Activated T-cell treated with anti-CD3 and anti-CD28 coated beads, Interleukin-2, amount 50 U/mL, for 48 hours (primary cell): ENCODE measurements at places on chromosomes 5 and 9.

- DNase-seq: no peak
Measured at GRCh38 chr5:102532123-102532522, 33.3 kb upstream of the SLCO6A1 start.

GRCh38 chr5:52893105-52893504 is 96.0 kb upstream of the ITGA2 start:
- no peak for DNase-seq

DNA sequence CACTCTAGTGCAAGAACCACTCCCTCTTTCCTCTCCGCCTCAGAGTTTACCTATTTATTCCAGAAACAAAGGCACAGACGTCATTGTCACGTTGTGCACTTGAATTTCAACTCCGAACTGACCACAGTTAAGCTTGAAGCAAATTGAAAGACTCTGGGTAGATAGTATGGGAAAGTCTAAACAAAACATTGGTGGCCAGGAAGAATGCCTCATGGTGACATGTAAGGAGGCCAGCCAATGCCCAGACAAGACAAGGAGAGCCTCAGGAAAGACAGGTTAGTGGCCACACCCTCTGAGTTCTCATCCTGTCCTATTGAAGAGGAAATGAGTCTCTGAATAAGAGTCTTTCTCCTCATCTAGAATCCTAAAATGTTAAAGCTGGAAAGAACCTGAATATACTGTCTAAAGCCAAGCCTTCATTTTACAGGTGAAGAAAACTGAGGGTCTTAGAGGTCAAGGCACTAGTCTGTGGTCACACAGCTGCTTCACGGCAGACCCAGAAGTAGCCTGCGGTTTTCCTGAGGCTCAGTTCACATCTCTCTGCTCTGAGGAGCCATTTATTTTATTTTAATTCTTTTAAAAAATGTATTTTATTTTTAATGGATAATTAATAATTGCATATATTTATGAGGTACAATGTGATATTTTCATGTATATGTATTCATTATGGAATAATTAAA is 30.2 kb downstream of the ZFAND5 start:
- DNase-seq: no peak

DNA sequence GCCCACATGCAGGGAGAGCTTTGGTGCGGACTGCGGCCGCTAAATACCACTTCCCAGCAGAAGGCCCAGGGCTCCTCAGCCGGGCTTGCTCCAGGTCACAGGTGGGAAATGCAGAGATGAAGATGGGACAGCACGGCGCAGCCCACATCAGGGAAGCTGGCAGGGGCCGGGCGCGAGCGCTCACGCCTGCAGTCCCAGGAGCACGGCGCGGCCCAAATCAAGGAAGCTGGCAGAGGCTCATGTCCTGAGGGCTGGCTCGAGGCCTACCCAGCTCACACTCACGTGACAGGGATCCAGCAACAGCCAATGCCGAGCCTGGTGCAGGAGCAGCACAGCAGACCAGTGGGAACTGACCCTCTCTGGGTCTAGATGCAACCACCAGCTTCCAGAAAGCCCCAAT is 16.3 kb downstream of the LPCAT1 start:
- DNase-seq: no peak

DNA sequence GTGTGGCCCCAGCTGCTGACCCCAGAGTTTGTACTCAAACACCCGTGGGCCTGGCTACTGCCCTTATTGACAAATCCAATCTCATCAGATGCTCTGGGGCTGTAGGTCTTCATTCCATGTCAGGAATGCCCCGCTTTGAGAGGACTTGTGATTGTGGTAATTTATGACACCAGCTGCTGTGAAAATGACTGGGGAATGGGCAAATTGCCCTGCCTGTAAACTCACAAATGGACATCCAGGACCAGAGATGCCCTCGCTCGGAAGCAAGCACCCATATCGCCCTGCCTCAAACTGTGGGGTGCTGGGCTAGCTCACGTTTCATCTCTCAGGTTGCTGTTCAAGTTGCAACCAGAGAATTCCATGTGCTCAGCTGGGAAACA is 225.9 kb upstream of the MAP3K1 start:
- no peak for DNase-seq

DNA sequence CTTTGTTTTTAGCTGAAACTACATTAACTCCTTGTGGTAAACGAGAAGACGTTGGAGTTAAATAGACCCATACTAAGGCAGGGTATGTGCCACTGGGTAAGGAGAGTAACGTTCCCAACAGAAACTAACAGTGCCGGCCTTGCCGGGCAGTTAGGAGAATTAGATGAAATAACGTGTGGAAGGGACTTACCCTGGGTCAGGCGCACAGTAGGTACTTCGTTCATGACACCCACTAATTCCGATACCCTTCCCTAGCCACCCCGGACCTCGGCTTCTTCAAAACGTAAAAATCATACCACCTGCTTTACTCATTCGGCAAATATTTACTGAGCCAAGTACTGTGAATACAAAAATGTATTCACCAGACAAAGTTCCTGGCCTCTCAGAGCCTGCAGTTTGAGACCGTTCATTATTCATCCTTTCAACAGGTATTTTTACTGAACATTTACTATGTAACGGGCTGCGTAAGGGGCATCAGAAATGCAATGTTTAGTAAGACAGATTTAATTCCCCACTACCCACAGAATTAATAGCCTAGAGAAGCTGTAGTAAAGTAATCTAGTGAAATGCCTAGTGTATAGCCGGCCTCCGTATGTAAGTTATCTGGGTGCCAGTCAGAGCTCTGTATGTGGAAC is 3.2 kb upstream of the SMIM23 start:
- DNase-seq: no peak

- no peak for DNase-seq
Measured at GRCh38 chr5:154291917-154292316, 101.4 kb downstream of the GALNT10 start.

DNA sequence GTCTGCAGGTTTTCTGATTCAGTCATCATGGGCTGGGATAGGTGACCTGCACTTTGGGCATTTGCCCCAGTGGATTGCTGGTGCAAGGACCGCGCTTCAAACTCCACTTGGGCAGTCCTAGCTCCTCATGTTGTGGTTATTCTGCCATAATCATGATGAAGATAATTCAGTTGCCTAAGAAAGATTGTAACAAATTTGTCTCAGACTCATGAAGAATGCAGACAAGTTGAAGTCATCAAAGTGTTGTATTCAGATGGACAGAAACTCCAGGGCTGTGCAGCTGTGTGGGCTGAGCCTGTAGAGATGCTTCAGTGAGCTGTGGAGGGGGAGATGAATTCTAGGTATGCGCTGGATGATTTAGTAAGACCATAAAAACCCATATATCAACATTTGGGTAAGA is 38.5 kb downstream of the TARS1 start:
- DNase-seq: no peak

DNA sequence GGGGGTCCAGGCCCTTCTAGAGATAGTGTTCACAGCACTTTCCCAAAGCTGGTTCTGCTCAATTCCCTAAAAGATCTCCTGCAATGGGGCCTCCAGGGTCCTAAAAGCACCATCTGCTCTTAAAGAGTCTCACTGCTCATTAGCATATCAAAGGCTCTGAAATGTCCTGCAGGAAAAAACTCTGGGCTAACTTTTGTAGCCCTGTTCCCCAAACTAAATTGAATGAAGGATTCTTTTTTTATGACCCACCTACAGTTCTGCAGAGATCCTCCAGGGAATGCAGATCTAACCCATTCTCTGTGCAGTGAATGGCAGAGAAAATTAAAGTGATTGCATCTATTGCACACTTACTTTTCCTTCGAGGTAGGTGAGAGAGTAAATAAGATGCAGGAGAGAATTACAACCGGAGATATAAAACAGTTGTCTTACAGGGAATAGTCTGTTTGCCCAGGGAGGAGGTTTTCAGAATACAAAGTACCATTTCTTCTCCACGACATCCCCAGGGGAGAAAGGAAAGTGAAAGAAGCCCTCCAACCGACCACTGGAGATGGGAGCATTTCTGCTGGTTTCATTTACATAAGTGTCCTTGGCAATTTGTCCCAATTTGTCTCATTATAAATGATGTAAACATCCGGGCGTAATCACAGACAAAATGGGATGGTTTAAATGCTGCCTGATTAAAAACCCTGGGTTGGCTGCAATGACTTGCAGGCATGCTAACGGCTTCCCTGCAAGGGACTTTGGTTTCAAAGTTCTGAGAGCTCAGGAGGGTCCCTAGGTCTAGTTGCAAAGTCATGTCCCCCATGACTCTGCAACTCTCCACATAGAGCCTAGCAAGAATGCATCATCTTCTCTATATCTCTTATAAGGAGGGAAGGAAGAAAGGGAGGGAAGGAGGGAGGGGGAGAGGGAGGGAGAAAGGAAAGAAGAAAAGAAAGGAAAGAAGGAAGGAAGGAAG is 114.0 kb downstream of the KCNIP1 start:
- no peak for DNase-seq

GRCh38 chr9:21679432-21679831 is 123.0 kb upstream of the MTAP start:
- no peak for DNase-seq

- no peak for DNase-seq
Measured at GRCh38 chr5:173752653-173753052, 135.5 kb upstream of the CPEB4 start.

DNA sequence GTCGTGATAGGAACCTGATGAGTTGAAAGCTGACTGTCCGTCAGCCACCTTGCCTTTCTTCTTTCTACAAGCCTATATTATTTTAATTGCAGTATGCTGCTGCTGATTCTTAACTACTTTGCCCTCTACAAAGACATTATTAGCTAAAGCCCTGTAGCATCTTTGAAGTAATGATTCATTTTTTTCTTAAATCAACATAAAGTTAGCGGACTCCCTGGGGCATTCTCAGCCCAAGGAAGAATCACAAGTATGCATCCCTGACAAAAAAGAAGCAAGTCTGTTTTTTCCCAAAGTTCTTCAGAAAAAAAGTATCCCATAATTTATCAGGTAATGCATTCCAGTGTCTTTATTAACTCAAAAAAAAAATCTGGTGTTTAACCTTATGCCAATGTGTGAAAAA is 69.5 kb upstream of the TAS2R1 start:
- DNase-seq: no peak

DNA sequence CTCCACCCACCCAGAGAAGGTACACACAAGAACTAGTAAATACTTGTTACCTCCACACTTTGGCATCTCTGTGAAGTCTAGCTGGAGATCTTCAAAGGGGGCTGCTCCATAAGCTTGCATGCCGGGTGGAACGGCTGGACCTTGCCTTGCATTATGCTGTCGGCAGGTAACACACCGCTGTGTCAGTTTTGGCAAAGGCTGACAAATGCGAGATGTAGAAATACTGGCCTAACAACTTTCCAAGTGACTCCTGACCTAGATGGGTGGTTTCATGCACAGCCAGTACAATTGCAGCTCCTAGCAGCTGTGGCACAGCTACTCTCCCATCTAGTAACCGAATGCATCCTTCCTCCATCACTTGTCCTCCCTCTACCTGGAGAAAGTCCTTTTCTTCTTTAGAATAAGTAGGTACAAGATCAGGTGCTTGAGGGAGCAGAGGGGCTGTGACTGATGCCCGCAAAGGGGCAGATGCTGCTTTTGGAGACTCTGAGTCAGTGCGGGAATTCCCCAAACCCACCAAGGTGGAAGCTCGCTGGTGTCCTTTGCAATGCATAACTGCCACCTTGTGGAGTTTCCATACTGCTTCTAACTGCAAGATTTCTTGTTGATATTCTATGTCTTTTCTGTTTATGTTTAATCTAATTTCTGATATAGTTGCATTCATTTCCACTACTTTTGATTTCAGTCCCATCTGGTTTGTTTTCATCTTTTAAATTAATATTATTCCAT is 78.4 kb downstream of the TMEM161B start:
- peak; percentile 41 for DNase-seq

DNA sequence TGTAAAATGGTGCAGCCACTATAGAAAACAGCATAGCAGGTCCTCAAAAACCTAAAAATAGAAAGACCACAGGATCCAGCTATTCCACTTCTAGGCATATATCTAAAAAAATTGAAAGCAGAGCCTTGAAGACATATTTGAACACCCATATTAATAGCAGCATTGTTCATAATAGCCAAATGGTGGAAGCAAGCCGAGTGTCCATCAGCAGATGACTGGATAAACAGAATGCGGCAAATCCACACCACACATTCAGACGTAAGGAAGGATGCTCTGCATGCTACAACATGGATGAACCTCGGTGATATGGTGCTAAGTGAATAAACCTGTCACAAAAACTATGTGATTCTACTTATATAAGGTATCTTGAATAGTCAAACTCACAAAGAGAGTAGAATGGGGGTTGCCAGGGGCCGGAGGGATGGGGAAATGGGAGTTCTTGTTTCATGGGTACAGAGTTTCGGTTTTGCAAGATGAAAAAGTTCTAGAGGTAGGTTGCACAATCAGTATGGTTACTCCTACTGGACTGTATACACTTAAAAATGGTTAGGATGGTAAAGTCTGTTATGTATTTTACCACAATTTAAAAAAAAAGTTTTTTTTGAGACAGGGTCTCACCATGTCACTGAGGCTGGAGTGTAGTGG is 17.1 kb upstream of the HSD17B3 start:
- DNase-seq: no peak

GRCh38 chr5:129904102-129904666 is at the start of gene CHSY3:
Gene CHSY3, plus strand, starts transcription at chr5:129904465.
- DNase-seq: peak; percentile 44

GRCh38 chr5:180823940-180824629 is 21.5 kb upstream of the MGAT1 start:
- DNase-seq: no peak

- DNase-seq: no peak
Measured at GRCh38 chr5:68652534-68652965, 437.0 kb downstream of the PIK3R1 start.

- no peak for DNase-seq
Measured at GRCh38 chr9:132908635-132909034, 29.9 kb downstream of the SPACA9 start.

GRCh38 chr5:88719434-88719833 is 163.6 kb downstream of the MEF2C start:
- DNase-seq: no peak

GRCh38 chr5:124878583-124879342 is 132.3 kb upstream of the ZNF608 start:
- no peak for DNase-seq

DNA sequence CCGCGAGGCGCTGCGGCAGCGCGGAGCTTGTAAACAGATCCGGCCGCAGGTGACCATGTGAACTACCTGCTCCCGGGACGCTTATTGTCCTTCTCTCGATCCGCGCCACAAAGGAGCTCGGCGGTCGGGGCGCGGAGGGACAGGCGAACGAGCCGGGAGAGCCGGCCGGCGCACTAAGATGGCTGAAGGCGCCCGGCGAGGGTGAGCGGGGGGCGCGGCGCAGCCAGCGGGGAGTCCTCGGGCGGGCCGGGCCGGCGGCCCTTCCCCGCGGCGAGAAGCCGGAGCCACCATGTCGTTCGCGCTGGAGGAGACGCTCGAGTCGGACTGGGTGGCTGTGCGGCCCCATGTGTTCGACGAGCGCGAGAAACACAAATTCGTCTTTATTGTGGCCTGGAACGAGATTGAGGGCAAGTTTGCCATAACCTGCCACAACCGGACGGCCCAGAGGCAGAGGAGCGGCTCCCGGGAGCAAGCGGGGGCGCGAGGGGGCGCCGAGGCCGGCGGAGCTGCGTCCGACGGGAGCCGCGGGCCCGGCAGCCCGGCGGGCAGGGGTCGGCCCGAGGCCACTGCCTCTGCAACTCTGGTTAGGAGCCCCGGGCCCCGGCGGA is 535 bp downstream of the JMY start:
- DNase-seq: peak; percentile 64
